ENCODE measurements at places on chromosomes 12 and 14. TPM values are rescaled to one million over a fixed set of nuclear protein-coding genes. Genes with fewer than 3 reads are reported as not detected.
A peak's percentile ranks its signal among the peaks of the same experiment; 100 is the strongest.

DNA sequence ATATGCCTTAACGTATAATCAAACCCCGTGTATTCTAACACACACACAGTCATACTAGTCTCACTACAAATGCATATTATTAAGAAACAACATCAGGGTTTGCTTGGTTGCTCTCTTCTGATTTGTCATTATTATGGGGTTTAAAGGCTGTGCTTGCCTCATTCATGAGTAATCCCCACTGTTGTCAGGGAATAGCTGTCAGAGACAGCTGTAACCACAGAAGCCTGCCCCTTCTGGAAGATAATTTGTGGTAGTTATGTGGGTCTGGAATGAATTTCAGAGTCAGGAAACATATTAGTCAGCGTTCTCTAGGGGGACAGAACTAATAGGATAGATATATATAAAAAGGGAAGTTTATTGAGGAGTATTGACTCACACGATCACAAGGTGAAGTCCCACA lies 456.9 kb upstream of the TMEM132C start:
- DNase-seq, result no peak

- DNase-seq, result no peak
These were observed 747 bp downstream of the IRF2BPL start for GRCh38 chr14:77027538-77028383.

- no peak for DNase-seq
These were observed 68.1 kb downstream of the LRRC74A start for GRCh38 chr14:76894308-76894707.

DNA sequence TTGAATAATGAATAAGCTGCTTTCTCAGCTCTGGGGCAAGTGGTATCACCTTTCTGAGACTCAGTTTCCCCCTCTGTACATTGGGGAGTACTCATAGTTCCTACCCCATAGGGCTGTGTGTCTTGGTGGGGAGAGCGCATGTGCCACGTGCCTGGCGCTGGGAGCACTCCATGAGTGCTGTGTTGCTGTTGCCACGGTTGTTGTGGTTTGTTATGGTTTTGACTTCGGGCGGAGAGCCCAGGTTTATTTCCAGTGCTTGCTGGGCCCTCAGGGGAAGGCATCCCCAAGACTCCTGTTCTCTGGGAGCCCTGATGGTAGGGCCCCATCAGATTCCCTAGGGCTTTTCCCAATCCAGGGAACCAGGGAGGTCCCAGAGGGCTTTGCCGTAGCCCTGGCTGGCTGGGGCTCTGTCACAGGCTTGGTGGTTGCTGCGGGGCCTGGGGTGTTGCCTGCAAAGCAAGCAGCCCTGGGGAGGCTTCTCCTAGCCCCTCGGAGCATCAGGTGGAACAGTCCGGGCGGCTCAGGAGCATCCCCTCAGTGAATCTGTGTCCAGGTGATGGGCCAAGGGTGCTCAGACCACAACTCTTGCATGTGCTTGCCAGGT lies 18.6 kb downstream of the SH2B3 start:
- DNase-seq, result no peak

Gene NEUROD4
- not detected for polyA plus RNA-seq

- peak; percentile 11 for DNase-seq
These were observed 176.6 kb downstream of the FOXN3 start for GRCh38 chr14:89240414-89240813.

Gene TOMM20L
- polyA plus RNA-seq, result not detected

Gene BIN2
- polyA plus RNA-seq, result not detected

DNA sequence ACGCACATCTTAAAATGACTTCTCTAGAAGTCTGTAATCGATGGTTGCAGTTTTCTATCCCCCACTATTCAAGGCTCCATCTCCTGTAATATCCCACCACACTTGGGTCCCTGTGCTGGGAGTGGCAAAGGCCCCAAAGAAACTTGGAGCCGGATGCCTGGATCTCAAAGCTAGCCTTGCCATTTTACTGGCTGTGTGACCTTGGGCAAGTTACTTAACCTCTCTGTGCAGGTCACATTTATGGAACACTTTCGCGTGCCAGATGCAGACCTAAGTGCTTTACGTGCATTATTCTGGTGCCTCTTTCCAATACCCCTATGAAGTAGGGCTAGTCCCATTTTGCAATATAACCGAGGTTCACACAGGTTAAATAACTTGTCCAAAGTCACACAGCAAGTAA lies 151.8 kb upstream of the PRMT8 start:
- DNase-seq, result no peak

Gene IAPP
- polyA plus RNA-seq, result not detected

DNA sequence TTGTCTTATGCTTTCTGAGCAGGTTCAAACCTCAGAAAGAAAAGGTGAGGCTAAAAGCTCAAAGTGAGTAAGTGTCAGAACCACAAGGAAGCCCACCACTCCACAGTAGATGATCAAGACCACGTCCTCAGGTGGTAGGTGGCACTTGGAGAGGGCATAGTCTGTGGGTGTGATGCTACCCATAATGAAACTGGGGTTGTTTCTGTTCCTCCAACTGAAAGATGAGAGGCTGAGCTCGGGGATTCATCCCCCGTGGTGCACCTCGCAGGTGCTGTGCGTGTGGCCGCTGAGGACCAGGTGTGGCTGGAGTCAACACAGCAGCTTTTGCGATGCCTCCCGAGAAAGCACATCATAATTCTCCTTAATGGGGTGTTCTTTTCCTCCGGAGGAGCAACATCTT lies 285.7 kb downstream of the TTC8 start:
- no peak for DNase-seq

Gene NDRG2
- polyA plus RNA-seq, result 1.0 TPM

Gene NRIP2
- polyA plus RNA-seq, result 0.99 TPM

DNA sequence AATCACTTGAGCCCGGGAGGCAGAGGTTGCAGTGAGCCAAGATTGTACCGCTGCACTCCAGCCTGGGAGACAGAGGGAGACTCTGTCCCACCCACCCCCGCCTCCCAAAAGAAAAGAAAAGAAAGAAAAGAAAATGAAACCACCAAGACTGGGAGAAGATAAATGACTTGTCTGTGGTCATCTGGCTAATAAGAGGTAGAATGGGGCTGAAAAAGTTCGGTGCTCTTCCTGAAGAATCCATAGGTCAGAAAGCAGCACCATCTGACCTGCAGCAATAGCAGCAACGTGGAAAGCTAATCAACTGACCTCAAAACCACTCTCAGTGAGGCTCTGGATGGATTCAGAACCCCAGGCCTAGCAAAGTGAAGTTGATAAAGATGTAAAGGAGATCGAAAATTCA lies 25.2 kb downstream of the SSH1 start:
- no peak for DNase-seq

- no peak for DNase-seq
These were observed 9.3 kb downstream of the PGF start for GRCh38 chr14:74945852-74946658.

GRCh38 chr12:53103860-53104305 lies 597 bp downstream of the SOAT2 start:
- DNase-seq, result no peak

DNA sequence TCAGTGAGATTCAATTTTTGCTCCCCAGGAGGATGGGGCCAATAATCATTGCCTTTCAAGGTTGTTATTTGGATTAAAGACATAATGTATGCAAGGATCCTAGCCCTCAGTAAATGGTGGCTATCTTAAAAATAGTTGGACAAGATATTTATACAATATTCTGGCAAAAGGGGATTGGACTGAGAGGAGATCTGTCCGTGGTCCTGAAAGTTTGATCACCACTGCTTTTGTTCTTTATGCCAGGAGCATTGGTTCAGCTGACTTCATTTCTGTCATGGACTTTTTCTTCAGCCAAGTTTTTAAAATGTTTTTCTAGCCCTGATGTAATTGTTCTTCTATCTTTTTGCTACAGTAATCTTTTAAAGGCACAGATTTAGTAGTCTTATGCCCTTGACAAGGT lies 70.2 kb upstream of the TCL1A start:
- DNase-seq, result no peak

- no peak for DNase-seq
These were observed 580.0 kb downstream of the DIO2 start for GRCh38 chr14:79631276-79631675.

GRCh38 chr12:60263161-60263560 lies 667.3 kb downstream of the SLC16A7 start:
- no peak for DNase-seq

Gene TPH2
- 0.04 TPM for polyA plus RNA-seq

DNA sequence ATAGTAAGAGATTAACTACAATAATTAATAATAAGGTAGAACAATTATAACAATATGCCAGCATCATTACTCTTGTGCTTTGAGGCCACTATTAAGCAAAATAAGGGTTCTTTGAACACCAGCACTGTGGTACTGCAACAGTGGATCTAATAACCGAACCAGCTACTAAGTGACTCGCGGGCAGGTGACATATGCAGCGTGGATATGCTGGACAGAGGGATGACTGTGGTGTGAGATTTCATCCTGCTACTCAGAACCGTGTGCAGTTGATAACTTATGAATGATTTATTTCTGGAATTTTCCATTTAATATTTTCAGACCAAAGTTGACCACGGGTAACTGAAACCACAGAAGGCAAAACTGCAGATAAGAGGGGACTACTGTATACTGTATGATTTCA lies 34.4 kb downstream of the BMAL2 start:
- no peak for DNase-seq

- DNase-seq, result no peak
These were observed 143.5 kb downstream of the PAX9 start for GRCh38 chr14:36805131-36805559.

Gene SSTR1
- polyA plus RNA-seq, result 1.0 TPM

DNA sequence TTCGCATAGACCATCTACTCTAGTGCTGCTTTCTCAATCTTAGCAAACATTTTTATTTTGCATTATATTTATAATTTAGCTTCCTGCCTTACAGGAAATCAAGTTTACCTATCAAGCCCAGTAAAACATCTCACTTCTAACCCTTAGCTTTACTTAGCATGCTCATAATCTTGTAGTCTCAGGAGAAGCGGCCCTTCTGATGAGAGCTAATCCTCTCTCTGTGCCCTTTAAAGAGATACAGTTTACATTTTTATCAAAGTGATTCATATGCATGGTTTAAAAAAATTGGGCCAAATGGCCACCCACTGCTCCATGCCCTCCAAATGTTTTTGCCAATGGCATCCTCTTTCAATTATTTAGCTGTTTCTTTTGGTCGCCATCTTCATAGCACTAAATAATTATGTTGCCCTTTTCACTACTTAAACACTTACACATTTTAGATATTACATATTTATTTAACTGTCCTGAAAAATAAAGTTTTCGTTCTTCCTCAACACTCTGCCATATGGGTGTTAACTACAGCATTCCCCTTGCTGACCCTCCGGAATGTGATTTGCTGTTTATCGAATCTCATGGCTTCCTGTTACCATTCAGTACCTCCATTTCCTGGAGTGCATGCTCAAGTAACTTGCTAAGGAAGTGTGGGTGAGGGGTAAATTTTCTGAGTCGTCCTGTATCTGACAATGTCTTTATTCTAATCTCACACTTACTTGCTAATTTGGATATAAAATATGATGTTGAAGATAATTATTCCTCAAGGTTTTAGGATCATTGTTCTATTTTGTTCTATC lies 29.3 kb downstream of the YLPM1 start:
- no peak for DNase-seq

- DNase-seq, result no peak
These were observed 7.2 kb downstream of the ERC1 start for GRCh38 chr12:998020-998874.

DNA sequence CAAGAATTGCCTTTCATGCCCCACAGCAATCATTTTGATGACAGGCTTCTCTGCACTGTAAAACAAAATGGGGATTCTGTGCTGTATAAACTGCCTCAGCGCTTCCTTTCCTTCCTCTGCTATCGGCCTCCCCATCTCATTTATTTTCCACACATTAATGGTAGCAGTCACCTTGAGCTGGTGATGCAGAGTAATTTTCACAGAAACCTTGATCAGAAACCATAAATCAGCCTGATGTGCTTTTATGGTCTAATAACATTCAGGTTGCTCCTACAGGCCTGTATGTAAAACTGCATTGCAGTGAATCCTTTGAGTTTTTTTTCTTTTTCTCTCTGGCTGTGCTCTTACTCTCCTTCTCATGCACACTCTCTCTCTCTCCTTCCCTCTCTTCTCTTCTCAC lies 578.4 kb upstream of the STXBP6 start:
- no peak for DNase-seq

DNA sequence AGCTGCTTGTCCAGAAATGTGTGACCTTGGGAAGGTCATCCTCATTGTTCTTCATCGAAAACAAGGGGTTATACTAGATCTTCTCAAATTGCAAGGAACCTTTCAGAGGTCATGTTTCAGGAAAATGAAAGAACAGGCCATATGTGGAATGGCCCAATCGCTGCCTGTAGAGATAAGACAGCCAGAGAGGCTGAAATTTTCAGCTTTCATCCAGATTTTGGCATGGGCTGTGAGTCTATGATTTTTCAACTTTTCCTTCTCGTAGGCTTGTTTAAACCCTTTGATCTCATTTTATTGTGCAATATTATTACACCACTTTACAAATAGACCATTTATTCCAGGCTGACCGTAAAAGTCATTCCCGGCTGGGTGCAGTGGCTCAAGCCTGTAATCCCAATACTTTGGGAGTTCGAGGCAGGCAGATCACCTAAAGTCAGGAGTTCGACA lies 17.1 kb upstream of the ATXN2 start:
- DNase-seq, result no peak

- DNase-seq, result no peak
These were observed 14.8 kb downstream of the ULK1 start for GRCh38 chr12:131909081-131909751.

DNA sequence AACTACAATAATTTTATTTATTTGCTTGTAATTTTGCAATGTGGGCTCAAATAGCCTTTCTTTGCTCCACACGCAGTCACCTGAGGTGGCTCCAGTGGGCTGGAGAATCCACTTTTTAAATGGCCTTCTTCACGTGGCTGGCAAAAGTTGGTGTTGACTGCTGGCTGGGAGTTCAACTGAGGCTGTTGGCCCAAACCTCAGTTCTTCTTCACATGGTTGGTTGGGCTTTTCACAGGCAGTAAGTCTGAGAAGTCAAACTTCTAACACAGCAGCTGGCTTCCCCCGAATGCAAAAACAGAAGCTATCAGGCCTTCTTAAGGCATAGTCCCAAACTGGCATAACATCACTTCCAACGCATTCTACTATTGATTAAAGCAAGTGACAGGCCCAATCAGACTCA lies 2.1 kb upstream of the OXA1L start:
- no peak for DNase-seq

- no peak for DNase-seq
These were observed 71.1 kb downstream of the PTPRR start for GRCh38 chr12:70849265-70849960.

Measured in AG04450 (cell line).